AG09319 (cell line): ENCODE measurements at places on chromosomes 12 and 14.

DNA sequence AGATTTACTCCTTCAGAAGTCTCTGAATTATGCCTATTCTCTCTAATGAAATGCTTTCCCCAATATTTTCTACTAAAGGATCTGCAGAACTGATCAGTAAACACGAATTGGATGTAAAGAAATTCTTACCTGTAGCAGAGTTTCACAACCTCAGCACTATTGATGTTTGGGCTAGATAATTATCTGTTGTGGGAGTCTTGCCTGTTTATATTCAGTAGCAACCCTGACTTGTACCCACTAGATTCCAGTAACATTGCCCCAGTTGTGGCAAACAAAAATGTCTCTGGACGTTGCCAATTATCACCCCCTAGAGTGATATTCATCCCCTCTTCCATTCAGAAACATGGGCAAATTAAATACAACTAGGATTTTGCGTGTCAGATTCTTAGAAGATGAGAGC is 156.8 kb upstream of the TMTC2 start:
- no peak for DNase-seq

DNA sequence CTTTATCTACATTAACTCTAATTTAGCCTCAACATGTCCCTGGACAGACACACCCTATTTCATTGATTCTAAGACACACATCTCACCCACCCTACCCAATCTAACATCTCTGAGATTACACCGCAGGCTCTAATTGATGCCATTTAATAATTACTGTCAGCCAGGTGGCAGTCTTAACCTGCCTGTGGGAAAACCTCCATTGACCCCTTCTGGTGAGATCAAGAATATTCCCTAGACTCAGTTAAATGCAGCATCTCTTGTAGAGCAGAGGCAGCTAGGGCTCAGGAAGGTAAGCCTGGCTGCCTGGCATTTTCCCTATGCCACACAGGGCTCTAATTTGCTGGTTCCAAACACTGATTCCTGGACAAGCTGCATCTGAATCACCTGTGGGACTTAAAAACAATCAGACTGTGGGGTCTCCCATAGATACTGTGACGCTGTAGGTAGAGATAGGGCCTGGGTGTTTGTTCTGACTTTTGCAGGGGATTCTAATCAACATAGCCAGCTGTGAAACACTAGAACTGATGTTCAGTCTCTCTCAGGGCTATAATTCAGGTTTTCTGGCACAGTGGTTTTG is 14.3 kb downstream of the MCRS1 start:
- no peak for DNase-seq

DNA sequence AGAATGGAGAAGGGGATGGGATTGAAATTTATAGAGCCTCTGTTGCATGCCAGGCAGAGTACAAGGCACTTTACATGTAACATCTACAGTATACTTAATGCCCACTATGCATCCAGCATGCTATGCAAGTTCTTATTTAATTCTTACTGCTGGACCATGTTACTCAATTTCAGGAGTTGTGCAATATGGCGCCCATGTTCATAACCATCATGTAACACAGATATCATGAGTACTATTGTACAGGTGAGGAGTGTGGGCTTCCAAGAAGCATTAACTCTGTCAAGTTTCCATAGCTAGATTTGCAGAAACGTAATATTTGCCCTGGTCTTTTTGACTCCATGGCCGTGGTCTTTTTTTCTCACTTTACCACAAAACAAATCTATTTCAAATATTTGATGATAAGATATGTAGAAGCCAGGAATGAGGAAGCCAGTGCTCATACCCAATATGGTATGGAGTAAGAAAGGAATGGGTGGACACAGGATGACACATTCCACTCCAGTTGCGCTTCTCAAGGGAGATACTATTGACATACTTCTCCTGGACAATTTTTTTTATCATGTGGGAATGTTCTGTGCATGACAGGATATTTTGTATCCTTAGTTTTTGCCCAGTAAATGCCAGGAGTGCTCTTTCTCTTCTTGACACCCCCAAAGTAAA is 191.8 kb downstream of the C12orf75 start:
- no peak for DNase-seq

DNA sequence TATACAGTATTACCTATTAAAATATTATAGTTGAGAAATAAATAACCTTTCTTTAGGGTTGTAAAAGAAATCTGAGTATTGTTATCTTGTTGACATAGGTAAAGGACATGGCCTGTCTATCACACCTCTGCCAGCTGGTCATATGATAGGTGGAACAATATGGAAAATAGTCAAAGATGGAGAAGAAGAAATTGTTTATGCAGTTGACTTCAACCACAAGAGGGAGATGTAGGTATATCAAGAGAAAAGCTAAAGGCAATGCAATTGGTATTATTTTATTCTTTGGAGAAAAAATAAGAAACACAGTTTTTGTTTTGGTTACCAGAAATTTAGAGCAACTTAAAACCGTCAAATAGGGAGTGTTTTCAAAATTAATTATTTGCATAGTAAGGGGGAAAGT is 13.5 kb downstream of the CPSF2 start:
- DNase-seq, result no peak

DNA sequence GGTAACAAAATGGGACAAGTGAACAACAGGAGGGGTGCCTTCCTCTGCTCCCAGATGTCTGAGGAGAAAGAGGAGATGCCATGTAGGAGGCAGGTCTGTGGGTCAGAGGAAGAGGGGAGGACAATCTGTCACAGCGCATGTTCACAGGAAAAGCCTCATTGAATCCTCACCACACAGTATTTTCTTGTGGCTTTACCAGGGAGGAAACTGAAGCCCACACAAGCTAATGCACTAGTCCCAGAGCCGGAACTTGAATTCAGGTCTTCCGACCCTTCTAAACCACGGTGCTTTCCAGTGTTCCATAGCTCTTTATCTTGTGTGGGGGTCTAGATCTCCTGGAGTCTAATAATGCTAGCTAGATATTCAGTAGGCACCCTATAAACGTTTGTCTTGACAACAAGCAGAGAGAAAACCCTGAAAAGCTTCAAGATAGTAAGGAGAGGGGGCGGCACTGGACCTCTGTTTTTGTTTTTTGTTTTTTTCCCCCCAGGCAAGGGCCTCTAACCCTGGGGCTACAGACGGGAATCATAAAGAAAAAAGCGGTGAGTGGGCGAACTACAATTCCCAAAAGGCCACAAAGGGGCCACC is 371 bp upstream of the SHMT2 start:
- DNase-seq, result no peak

- no peak for DNase-seq
These were observed 116.4 kb upstream of the ATF1 start for GRCh38 chr12:50647479-50647878.

GRCh38 chr12:114673169-114673833 is 10.7 kb downstream of the TBX3 start:
- peak; percentile 87 for DNase-seq

DNA sequence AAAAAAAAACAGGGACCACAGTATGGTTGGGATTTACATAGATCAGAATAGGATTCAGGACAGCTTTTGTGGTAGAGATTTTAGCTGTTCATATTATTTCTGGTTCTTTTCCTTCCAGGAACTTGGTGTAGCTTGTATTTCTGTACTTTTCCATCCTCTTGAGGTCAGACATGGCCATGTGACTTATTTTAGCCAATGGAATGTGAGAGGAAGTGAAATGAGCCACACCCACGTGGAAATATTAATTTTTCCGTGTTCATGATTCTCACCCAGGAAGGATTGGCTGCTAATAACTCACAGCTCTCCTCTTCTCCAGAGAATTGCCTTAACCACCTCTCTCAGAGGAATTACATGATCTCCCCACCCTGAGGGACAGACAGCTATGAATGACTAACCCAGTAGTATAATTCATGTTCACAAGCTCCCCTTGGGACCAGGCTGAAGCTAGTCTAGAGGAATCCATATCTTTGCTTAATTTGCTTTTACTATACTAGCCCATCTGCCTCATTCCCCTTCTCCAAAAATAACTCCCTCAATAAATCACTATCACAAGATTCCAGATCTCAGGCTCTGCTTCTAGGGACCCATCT is 340.4 kb downstream of the NUAK1 start:
- no peak for DNase-seq
